SIG-M5 (cell line): ENCODE measurements at places on chromosomes 5 and 9.

DNA sequence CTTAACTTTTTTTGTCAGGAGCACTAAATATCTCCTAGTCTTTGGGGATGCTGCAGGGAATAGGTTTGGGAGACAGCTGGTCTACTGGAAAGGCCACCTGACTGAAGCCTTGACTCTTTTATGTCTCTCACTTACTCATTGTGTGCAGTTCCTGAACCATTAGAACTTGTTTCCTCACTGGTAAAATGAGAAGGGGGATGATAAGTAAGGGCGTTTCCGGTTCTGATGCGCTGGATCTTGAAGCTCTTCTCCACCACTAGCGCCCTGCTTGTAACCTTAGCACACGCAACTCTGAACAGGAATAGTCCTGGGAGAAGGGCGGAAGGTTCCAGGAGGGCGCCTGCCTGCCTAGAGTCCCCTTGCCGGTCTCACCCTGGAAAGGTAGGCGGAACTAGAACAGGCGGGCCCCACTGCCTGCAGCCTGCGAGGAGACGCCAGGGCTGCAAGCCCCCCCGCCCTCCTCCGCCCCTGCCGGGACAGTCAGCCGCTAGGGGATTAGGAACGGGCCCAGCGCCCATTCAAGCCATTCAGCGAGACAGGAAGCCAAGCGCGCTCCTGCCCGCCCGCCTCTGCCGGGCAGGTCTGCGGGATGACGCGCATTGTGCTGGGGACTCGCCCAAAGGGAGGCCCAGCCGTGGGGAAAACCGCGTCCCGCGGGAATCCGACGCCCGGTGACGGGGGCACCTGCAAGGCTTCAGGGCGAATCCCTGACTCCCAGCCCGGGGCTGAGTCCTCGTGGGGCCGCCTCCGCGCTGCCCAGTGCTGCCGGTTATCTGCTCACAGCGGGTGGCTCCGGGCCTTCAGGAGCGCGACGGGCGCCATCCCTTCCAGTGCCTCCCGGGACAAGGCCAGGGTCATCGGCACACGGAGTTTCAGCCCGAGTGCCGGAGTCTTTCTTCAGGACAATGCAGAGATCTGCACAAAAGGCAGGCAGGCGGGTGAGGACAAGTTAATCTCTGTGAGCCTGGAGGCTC, 44.0 kb upstream of the XPA start:
- no peak for DNase-seq

DNA sequence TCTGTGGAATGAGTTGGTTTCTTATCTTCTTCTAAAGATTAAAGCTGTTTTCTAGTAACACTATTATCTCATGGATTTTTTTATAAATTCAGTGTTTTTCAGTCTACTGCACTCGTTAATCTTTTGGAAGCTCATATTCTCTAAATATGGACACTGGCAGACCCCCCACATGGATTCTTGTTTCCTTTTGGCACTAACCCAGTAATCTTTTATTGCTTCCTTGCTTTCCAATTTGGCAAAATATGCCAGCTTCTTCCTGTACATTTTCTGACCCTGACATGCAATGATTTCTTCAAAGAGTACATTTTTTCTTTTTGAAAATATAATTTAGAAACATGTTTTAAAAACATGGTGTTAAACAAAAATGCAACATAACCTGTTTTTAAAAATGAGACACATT, 474.2 kb upstream of the FTMT start:
- DNase-seq: no peak

DNA sequence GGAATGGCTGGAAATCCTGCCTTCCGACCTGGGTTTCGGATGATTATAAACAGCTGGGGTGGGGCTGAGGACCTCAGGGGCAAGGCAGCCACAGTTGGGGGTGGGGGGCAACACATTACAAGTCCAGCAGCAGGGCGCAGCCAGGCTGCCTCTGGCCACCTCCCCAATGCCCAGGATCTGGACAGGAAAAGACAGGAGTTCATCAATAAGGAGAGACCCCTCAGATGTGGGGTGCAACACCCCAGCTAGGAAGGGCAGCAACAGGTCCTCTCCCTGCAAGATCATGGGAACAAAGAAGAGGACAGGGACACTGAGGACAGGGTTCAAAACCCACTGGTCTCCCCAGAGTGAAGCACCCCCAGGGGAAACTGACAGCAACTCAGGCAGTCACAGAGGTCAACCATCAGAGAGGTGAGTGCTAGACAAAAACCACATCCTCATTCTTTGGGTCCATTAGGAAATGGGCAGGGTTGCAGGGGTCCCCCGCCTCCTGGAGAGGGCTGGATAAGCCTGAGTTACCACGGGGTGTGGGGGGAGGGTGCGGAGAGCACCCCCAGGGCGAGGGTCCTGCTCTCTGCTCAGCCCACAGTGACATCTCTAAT, 33.5 kb downstream of the SEMA4D start:
- DNase-seq: no peak

DNA sequence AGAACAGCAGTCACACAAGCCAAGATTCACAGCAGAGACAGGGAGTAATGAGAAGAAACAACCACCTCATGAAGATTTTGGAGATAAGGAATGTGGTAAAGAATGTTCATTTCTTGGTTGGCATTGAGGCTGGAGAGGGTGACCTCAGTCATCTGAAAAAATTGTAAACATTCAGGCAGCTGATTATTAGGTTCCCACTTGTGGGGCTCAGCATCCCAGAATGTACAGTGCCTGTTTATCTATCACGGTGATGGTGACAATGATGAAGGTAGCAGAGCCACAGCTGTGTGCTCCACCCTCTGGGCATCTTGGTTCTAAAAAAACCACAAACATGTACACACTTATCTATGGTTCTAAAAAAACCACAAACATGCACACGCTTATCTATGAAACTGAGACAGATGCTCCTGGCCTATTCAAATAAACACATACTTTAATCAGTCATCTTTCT, 143.9 kb upstream of the MOCS2 start:
- no peak for DNase-seq

GRCh38 chr5:128984480-128984879, 19.2 kb downstream of the SLC27A6 start:
- no peak for DNase-seq

DNA sequence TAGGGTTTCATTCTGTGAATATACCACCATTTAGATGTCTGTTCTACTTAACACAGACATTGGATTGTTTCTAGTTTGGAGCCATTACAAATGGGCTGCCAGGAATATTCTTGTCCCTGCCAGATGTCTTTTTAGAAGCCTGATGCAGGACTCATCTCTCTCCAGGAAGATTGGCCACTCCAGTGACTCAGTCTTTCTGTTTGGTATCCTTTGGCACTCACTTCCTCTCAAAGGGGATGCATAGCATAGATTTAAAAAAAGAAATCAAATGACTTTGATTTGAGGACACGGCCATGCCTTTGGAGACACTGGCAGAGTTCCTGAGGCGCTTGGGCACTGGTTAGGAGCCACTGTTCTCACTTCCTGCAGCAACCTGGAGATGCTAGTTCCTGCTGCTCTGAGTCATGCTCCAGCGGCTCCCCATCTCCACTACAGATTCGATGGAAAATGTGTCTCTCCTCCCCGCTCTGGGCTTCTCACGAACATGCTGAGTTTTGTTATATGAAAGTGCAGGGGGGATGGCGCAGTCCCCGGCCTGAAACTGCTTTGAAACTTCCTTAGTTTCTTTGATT, 3.5 kb upstream of the ZNF366 start:
- no peak for DNase-seq
